ENCODE measurements at places on chromosomes 1 and 21.

GRCh38 chr21:41868062-41868710 lies 11.0 kb downstream of the PRDM15 start:
- no peak for DNase-seq

DNA sequence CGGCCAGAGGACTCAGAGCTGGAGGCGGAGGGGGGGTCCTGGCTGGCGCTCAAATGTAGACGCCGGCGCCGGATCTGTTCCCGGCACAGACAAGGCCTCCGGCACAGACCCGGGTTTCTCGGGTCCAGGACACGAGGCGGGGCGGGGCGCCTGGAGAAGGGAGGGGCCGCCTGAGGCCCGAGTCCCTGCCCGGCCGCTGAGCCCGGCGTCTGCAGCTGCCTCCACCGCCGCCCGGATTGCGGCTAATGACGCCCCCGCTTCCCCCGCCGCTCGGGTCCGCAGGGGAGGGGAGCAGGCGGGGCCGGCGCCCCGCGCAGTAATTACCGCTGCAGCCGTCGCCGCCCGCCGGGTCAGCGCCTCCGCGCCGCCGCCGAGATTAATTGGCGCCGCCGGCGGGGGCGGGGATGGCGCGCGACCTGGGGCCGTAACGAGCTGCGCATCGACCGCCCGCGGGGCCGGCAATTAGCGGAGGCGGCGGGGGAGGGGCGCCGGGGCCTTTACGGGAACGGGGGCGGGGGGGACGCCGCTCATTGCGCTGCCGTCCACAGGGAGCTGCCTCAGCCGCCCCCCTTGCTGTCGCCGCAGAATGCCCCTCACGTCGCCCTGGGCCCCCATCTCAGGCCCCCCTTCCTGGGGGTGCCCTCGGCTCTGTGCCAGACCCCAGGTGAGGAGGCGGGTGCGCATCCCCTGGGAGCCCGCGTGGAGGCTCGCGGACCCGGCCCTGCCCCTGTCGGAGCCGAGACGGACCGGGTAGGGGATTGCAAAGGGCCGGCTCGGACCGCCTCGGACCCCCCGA lies 17.3 kb downstream of the NOC2L start:
- DNase-seq, result peak; percentile 67

DNA sequence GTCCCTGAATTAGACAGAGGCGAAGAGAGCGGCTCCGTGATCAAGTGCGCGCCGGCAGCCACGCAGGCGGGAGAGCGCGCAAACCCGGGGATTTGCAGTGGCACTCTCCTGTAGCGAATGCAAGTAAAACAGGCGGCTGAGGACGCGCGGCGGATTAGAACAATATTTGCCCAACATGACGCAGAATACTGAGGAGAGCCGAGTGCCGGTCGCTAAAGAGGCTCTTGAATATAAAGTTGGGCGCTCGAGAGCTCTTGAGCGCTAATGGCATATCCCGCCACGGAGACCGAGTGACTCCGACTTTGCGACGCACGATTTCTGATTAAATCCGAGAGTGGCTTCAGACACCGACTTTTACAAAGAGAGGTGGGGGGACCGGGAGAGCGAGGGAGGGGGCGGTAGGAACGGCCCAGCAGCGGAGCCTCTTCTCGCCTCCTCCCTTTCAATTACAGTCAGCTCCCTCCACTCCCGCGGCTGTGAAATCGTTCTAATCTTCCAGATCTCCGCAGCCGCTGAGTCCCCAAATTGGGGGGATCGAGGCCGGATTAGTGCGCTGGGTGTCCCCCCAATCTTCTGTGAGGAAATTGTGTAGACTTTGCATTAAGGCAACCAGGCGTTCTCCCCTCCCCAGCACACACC lies 2.3 kb downstream of the PAX7 start:
- DNase-seq, result peak; percentile 77

GRCh38 chr1:232472485-232473041 lies 157.4 kb downstream of the SIPA1L2 start:
- no peak for DNase-seq

GRCh38 chr1:33152685-33153432 lies 29.0 kb downstream of the TRIM62 start:
- DNase-seq, result no peak

GRCh38 chr1:10544239-10544638 lies 69.5 kb downstream of the PEX14 start:
- DNase-seq, result no peak

GRCh38 chr1:156656806-156657740 lies 15.2 kb downstream of the BCAN start:
- peak; percentile 83 for DNase-seq

- no peak for DNase-seq
Measured at GRCh38 chr1:43880604-43881003, 53.0 kb upstream of the ARTN start.

DNA sequence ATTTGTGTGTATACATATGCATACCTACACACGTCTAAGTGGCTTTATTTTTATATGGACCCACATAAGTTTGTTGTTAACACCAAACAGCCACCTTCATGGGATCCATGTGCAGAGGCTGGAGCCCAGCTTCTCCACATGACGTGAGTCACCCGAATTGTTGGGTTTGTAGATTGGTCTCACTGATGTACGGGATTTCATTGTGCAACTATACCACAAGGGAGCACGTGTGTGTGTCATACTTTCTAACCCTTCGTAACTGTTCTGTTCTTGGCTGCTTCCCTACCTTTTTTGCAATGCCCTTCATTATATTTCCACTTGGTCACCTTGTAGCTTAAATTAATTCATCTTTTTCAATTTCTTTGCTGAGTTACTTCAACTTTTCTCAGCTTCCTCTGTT lies 21.0 kb downstream of the SPRTN start:
- DNase-seq, result no peak

- no peak for DNase-seq
Measured at GRCh38 chr1:218823291-218823900, 350.3 kb upstream of the LYPLAL1 start.

DNA sequence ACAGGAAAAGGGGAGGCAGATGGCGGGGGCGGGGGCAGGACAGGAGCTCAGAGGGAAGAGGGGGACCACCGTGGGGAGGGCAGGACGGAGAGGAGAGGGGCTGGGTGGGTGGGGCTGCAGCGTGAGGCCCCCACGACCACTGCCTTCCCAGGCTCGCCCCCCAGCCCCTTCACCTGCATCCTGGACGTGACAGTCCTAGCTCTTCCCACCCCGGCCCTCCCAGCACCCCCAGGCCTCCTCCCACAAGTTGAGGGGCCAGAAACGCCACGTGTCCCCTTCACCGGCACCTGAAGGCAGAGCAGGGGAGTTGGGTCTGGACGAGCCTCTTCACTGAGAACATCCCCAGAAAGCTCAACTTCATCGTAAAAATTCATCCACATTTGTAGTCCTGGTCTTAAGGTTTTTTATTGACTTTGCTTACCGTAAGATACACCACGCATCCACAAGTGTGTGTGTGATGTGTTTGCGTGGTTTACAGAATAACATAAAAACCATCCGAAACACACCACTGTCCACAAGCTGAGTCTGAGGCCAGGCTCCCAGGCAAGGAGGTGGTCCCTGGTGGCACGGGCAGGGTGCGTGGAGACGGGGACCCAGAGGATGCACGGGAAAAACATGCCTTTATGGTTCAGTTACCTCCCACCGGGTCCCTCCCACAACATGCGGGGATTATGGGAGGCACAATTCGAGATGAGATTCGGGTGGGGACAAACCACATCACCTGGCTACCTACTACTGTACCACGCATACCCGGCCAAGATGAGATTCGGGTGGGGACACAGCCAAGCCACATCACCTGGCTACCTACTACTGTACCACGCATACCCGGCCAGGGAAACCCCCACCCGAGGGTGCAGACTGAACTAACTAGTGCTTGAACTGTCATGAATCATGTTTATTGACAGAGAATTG lies 13.9 kb upstream of the COL18A1 start:
- DNase-seq, result no peak

DNA sequence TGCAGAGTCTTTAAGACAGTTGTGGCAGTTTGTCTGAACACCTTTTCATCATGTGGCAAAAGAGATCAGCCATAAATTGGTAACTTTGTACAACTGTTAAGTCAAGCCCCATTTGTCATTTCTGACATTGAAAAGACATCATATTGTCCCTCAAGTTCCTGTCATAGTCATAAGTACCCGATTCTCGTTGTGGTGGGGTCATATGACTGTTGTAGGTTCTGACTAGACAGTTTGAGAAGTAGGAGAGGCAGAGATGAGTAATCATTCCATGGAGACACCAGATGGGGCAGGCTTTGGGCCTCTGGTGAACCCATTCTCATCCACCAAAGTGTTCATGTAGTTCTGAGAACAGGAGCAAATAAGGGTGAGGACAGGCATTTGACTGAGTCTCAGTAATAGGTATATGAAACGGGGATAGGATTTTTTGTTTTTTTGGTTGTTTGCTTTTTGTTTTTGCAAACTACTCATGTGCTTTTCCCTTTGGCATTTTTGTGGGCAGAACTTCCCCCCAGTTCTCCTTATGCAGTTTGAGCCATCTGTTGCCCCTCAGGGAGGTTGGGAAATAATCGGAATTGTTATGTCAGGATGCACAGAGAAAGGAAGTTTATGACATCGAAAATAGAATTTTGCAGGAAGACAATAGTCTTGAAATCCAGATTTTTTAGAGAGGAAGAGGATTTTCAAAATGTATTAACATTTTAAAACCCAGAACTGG lies 86.9 kb upstream of the KCNE2 start:
- DNase-seq, result no peak

DNA sequence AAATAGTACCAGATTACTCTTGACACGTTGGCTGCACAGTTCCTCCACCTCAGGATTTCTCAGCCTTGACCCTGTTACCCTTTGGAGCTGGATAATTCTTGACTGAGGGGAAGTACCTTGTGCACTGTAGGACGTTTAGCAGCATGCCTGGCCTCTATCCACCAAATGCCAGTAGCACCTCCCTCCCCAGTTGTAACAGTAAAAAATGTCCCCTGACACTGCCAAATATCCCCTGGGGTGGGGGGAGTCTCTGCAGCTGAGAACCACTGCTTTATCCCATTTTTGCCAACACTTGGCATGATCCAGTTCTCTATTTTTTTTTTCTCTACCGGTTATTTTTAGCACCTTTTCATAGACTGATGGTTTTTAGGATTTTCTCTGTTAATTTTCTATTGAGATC lies 34.0 kb downstream of the C1orf198 start:
- DNase-seq, result no peak

DNA sequence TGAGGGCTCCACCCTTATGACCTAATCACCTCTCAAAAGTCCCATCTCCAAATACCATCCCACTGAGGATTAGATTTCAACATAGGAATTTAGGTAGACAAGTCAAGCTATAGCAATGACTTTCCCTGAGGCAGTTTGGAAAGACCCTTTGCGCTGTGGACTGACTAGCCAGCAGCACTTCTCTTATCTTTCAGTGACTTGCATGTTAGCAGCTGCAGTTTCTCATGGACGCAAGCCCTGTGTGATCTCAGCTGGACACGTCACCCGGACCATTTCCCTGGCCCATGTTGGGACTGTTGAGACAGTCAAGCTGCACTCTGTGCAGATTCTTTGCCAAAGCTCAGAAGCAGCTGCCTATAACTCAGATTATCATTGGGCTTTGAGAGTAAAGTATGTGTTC lies 408.1 kb upstream of the USP24 start:
- no peak for DNase-seq

- no peak for DNase-seq
Measured at GRCh38 chr1:89546082-89546889, 21.7 kb downstream of the LRRC8B start.

DNA sequence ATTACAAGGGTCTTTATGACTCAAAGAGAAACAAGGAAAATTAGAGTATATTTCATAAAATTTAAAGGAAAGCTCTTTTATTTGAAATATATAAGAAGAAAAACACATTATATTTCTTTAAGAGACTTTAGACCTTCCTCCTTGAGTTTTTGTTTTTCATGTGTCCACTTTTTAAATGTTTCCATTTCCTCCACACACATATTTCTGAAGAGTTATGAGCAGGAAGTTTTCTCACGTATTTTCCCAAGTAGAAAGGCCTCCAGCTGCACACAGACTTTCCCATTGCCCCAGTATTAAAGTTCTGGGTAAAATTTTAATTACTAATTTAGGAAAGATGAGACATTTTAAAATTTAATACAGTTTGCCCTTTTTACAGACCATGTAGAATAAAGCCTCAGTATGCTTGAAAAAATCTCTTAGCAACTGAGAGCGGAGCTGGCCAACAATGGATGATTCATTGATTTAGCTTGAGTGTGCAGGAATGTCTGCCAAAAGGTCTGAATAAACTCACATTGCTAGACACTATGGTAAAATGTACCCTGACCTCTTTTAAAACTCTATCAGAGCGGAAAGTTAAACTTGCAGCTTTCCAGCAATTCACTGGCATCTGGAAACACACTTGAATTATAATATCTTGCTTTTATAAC lies 57.9 kb downstream of the DDAH1 start:
- DNase-seq, result peak; percentile 73

- DNase-seq, result no peak
Measured at GRCh38 chr1:16387201-16388188, 20.5 kb downstream of the SZRD1 start.

DNA sequence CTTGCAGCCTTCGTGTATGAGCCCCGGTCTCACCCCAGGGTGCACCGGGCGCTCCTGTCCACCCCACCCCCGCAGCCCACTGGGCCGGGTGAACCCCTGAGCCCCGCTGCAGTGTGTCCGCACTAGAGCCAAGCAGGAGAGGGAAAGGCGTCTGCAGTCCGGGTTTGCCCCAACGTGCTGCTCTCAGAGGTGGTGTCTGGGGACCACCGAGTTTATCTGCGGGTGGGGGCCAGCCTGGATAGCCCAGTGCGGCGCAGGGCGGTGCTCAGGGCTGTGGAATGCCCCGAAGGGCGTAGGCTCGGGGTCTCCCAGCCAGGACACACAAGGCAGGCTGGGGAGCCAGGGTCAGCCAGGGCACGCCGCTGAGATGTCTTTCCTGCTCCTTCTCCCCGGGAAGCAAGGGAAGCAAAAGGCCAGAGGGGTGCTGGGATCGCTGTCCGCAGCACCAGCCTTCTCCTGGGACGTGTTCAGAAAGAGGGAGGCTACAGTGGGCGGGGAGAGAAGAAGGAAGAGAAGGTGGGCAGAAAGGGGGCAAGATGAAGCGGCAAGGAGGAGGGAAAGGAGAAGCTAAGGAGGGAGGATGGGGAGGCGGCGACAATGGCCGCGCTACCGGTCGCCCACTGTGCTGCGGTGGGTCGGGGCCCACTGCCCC lies 56.6 kb downstream of the MAB21L3 start:
- peak; percentile 46 for DNase-seq

DNA sequence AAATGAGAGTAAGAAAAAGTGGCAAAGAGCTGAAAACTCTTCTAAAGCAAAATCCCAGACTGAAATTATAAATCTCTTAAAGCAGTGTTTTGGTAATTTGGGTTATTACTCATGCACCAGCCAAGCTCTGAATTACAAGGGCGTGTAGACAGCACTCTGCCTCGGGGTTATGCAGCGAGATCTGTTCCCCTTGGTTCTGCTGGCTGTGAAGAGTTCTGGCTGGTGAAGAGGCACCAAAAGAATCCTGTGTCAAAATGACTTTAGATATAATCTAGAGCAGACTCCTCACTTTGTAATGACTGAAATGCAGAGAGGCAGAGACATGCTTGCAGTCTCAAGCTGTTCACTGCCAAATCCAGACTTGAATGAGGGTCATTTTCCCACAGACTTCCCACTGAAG lies 461.8 kb upstream of the CXADR start:
- DNase-seq, result peak; percentile 43

GRCh38 chr1:193769651-193770050 lies 583.2 kb upstream of the B3GALT2 start:
- DNase-seq, result no peak

- DNase-seq, result peak; percentile 56
Measured at GRCh38 chr1:56780826-56781225, 38.4 kb downstream of the FYB2 start.

GRCh38 chr1:239128541-239128940 lies 257.8 kb upstream of the CHRM3 start:
- DNase-seq, result no peak

- DNase-seq, result no peak
Measured at GRCh38 chr1:160838888-160839287, 23.8 kb downstream of the CD244 start.

GRCh38 chr1:215416497-215416896 lies 150.6 kb upstream of the KCTD3 start:
- no peak for DNase-seq

Measured in brain (organoid and tissue), 16 donors.